ENCODE measurements at places on chromosomes 4 and X.

- H3K36me3 ChIP-seq, result no peaks in the 10 kb centered on the region
- no peak overlapping the region for H3K27ac ChIP-seq
- H3K27me3 ChIP-seq, result no peaks in the 10 kb centered on the region
- DNase-seq, result no peak
- no peaks in the 10 kb centered on the region for H3K4me1 ChIP-seq
- no peak overlapping the region for H3K4me3 ChIP-seq
These were observed 118.7 kb downstream of the TSPAN5 start for GRCh38 chr4:98539741-98540140.

DNA sequence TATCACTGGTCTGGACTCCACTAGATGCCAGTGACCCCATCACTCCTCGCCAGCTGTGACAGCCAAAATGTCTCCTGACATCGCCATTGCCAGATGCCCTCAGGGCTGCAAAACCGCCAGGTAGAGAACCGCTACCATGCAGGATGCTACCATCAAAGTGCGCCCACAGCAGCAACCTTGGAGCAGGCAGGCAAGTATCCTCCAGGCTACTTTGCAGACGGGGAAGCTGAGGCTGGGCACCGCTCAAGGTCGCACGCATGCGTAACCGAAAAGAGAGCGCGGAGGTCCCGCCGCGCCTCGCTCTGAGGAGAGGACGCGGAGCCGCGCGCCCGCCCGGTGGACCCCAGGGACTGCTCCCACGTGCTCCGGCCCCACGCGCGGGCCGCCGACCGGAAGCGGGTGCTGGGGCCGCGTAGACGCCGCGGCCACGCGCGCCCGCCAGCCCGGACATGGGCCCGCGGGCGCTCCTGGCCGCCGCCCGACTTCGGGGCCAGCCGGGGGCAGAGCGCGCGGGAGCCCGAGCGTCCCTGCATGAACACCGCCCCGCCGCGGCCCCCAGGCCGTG, at the start of gene STS:
STS (plus strand) TSS at position 300 of the 565 bp plus-strand sequence. CDS start 105,488 bp downstream, outside the sequence.
- H3K27me3 ChIP-seq, result no peaks in the 10 kb centered on the region
- no peaks in the 10 kb centered on the region for H3K36me3 ChIP-seq
- H3K4me3 ChIP-seq, result peak within 1 kb of the TSS; percentile 66
- H3K4me1 ChIP-seq, result peaks cover 7% of the 10 kb centered on the region

DNA sequence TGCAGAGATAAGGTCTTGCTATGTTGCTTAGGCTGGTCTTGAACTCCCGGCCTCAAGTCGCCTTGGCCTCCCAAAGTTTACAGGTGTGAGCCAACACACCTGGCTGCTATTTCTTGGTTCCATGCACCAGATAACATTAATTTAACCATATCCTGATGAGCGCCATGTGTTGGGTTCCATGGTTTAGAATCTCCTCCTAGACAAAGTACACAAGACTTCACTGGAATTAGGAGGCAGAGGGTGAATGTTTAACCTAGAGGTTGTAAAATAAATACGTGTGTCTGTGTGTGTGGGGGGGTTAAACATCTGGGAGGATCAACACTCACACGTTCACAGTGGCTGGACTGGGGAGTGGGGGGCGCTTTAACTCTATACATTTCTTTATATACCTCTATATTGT, 32.4 kb upstream of the SORCS2 start:
- no peaks in the 10 kb centered on the region for H3K27me3 ChIP-seq
- no peak for DNase-seq
- H3K36me3 ChIP-seq, result no peaks in the 10 kb centered on the region
- H3K4me3 ChIP-seq, result no peak overlapping the region
- no peak overlapping the region for H3K27ac ChIP-seq

DNA sequence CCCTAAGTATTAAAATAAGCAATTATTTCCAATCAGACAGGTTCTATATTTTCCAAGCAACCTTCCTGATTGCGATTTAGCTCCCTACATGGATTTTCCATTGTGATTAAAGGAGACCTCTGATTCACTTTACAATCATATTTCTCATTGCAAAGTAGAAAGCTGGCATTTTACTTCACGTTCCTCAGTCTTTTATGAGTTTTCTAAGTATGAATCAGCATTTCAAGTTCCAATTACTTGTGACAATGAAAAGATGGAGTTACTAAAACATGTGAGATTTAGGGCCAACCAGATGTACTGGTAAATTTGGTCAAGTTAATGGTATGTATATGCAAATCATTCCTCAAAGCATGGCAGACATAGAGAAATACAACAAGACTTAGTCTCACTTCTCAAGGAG, 206.2 kb downstream of the KCNIP4 start:
- no peaks in the 10 kb centered on the region for H3K36me3 ChIP-seq
- no peaks in the 10 kb centered on the region for H3K27me3 ChIP-seq
- no peak for DNase-seq
- H3K27ac ChIP-seq, result no peak overlapping the region
- H3K4me3 ChIP-seq, result no peak overlapping the region
- no peaks in the 10 kb centered on the region for H3K4me1 ChIP-seq

DNA sequence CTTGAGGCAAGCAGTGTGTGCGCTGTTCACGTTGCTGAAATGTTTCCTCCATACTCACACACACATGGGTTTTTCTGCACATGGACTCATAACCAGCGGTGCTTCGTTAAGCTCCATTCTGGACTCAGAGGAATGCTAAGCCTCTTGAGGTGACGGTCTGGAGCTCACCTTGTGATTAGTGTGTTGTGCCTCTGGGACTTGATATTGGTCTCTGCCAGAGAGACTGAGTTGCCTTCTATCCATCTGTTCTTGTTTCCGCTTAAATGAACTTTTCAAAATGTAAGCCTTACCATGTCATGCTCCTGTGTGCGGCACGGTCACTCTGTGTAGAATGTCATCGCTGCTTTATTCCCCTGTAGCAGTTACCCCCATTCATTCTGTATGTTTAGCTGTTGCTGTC, 42.5 kb downstream of the ADD1 start:
- no peak overlapping the region for H3K27ac ChIP-seq
- no peak for DNase-seq
- H3K4me1 ChIP-seq, result no peaks in the 10 kb centered on the region
- H3K27me3 ChIP-seq, result no peaks in the 10 kb centered on the region
- H3K4me3 ChIP-seq, result no peak overlapping the region

All from ascending aorta (tissue), 2 donors.